ENCODE measurements at places on chromosomes 2 and 18.
A peak's percentile ranks its signal among the peaks of the same experiment; 100 is the strongest.

- no peak for DNase-seq
- peaks cover 4% of the 10 kb centered on the region for H3K27me3 ChIP-seq
- H3K36me3 ChIP-seq = no peaks in the 10 kb centered on the region
- peaks cover 21% of the 10 kb centered on the region for H3K4me1 ChIP-seq
- peak overlapping the region; percentile 7 for H3K4me3 ChIP-seq
Measured at GRCh38 chr2:36172824-36173223, 182.8 kb upstream of the CRIM1 start.

GRCh38 chr2:203025592-203025991 lies 10.9 kb downstream of the NBEAL1 start:
- no peaks in the 10 kb centered on the region for H3K4me1 ChIP-seq
- DNase-seq = no peak
- no peaks in the 10 kb centered on the region for H3K27me3 ChIP-seq
- peaks cover 6% of the 10 kb centered on the region for H3K36me3 ChIP-seq
- H3K27ac ChIP-seq = peak overlapping the region; percentile 14

- peak overlapping the region; percentile 93 for H3K4me3 ChIP-seq
- DNase-seq = peak; percentile 63
- H3K27me3 ChIP-seq = no peaks in the 10 kb centered on the region
- peaks cover 70% of the 10 kb centered on the region for H3K4me1 ChIP-seq
- H3K27ac ChIP-seq = peak overlapping the region; percentile 87
Measured at GRCh38 chr2:675982-676646, 1.1 kb downstream of the TMEM18 start.

DNA sequence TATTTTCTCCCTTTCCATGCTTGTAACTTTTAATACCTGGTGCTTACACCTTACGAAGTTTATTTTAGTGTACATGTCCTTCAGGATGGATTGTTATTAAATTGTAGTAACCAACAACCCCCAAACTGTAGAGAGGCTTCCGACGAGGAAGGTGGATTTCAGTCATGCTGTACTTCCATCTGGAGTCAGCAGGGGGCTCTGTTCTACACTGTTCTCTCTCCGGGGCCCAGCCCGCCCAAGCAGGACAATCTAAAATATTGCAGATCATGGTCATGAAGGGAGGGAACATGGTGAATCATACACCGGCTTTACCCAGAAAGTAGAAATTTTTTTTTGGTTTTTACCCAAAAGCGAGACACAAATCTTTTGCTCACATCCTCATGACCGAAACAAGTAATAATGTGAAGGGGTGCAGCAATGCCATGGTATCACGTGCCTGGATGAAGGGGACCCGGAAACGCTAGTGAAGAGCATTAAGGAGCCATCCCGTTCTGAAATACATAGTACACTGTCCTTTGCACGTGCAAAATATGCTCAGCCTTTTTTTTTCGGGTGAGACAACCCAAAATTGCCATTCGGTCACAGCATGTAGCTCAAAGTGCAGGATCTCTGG lies 884.8 kb downstream of the EPHA4 start:
- no peaks in the 10 kb centered on the region for H3K36me3 ChIP-seq
- peaks cover 3% of the 10 kb centered on the region for H3K27me3 ChIP-seq
- no peaks in the 10 kb centered on the region for H3K4me1 ChIP-seq
- peak; percentile 73 for DNase-seq

DNA sequence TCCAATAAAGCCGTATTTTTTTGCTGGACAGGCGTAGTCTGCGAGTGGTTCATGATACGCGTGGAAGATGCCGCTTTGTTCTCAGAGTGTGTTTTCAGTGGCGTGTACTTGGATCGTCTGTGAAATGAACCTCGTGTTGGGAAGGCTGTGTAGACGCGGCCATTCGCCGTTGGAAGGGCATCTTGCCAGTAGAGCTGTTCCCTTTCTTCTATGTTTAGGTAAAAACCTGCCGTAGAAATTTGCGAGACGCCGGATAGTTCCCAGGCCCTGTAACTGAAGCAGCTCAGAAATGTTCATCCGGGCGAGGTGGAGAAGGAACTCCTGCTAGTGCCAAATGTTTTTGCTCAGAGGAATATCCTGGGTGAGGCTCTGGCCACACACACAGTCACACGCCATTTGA lies 133.6 kb downstream of the NFATC1 start:
- H3K4me1 ChIP-seq = peaks cover 8% of the 10 kb centered on the region
- DNase-seq = no peak
- H3K27me3 ChIP-seq = peaks cover 38% of the 10 kb centered on the region
- H3K27ac ChIP-seq = no peak overlapping the region
- H3K36me3 ChIP-seq = peaks cover 7% of the 10 kb centered on the region

GRCh38 chr18:58535340-58536201 lies 93.3 kb downstream of the ALPK2 start:
- DNase-seq = no peak
- H3K27ac ChIP-seq = peak overlapping the region; percentile 79
- H3K27me3 ChIP-seq = peaks cover 3% of the 10 kb centered on the region
- peaks cover 59% of the 10 kb centered on the region for H3K4me1 ChIP-seq
- H3K36me3 ChIP-seq = no peaks in the 10 kb centered on the region
- no peak overlapping the region for H3K4me3 ChIP-seq

DNA sequence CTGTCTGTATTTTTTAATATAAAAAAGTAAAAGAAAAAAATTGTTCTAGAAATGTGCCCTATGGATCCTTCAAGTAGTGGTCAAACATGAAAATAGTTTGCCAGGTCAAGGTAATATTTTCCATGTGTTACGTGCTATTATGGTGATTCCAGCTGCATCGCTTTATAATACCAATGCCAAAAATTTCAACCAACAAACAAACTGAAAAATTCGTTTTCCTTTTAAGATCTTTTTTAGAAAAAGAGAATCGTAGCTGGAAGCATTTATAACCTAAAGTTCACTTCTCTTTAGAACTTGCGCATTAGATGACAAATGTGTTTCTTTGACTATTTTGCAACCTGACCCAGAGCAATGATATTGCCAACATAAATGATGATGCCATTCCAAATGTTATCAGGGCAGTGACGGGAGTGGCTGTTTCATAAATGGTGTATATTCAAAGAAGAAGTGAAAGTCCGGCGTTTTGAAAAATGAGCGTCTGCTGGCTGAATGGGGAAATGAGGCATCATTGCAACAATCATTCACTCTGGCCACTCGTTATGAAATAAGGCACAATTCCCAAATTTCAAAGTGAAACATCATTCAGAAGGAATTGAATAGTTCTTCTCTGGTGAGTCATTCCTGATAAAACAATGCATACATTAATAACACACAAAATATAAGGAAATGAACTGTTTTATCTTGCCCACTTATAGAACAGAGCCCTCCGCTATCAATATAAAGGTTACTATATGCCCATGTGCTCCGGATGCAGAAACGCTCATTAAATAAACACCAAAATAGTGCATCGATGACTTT lies 297.4 kb downstream of the TGIF1 start:
- no peaks in the 10 kb centered on the region for H3K36me3 ChIP-seq
- no peaks in the 10 kb centered on the region for H3K4me1 ChIP-seq
- peaks cover 3% of the 10 kb centered on the region for H3K27me3 ChIP-seq
- H3K27ac ChIP-seq = no peak overlapping the region

- no peaks in the 10 kb centered on the region for H3K4me1 ChIP-seq
- no peak for DNase-seq
- no peak overlapping the region for H3K4me3 ChIP-seq
- H3K27ac ChIP-seq = no peak overlapping the region
Measured at GRCh38 chr2:196957442-196957841, 30.9 kb upstream of the PGAP1 start.

DNA sequence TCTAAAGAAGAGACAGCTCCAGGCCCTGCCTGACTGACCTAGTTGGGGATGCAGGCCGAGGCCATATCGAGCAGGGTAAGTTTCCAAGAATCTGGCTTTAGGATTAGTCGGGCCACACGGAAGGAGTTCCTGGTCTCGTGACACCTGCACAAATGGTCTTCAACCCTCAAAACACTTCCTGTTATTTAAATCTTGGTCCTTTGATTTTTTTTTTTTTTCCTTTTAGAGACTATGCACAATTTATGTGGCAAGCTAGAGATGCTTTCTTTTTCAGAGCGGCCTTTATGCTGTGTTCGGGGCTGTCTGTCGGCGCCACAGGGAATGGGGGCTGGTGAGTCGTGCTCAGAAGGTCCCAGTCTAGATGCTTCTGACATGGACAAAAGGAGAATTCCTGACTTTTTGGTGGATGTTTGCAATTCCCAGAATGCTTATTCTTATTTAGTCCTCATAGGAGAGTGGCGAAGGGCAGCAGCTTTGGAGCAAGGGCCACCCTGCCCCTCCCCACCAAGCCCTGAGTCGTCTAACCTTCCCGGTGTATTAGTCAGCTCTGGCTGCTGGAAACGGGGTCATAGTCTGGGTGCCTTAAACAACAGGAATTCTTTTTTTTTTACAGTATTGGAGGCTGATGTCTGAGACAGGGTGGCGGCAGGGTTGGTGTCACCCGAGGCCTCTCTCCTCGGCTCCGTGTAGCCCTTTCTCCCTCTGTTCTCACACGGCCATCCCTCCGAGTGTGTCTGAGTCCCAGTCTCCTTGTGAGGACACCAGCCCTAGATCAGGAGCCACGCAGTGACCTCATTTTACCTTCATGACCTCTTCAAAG lies 27.4 kb downstream of the HPCAL1 start:
- H3K27me3 ChIP-seq = peaks cover 13% of the 10 kb centered on the region
- no peak overlapping the region for H3K4me3 ChIP-seq
- DNase-seq = no peak
- H3K4me1 ChIP-seq = peaks cover 55% of the 10 kb centered on the region

- no peak for DNase-seq
- no peak overlapping the region for H3K4me3 ChIP-seq
- peaks cover 50% of the 10 kb centered on the region for H3K36me3 ChIP-seq
- peaks cover 23% of the 10 kb centered on the region for H3K4me1 ChIP-seq
- H3K27ac ChIP-seq = no peak overlapping the region
Measured at GRCh38 chr2:127181851-127182250, 38.2 kb downstream of the CYP27C1 start.

- H3K27ac ChIP-seq = no peak overlapping the region
- H3K4me1 ChIP-seq = no peaks in the 10 kb centered on the region
Measured at GRCh38 chr2:212022966-212023365, 515.6 kb downstream of the ERBB4 start.

GRCh38 chr18:7617738-7618422 lies 50.8 kb downstream of the PTPRM start:
- H3K4me1 ChIP-seq = peaks cover 41% of the 10 kb centered on the region
- DNase-seq = no peak

- H3K27me3 ChIP-seq = peaks cover 3% of the 10 kb centered on the region
- DNase-seq = no peak
- H3K4me1 ChIP-seq = no peaks in the 10 kb centered on the region
- no peak overlapping the region for H3K27ac ChIP-seq
- H3K4me3 ChIP-seq = no peak overlapping the region
Measured at GRCh38 chr18:12474876-12475275, 67.1 kb downstream of the PRELID3A start.

GRCh38 chr2:176612736-176613135 lies 343.5 kb downstream of the MTX2 start:
- peaks cover 5% of the 10 kb centered on the region for H3K4me1 ChIP-seq
- no peak for DNase-seq
- H3K27me3 ChIP-seq = peaks cover 4% of the 10 kb centered on the region
- H3K4me3 ChIP-seq = no peak overlapping the region

GRCh38 chr2:110931648-110932047 lies 189.1 kb upstream of the BCL2L11 start:
- H3K27me3 ChIP-seq = no peaks in the 10 kb centered on the region
- DNase-seq = no peak
- H3K36me3 ChIP-seq = peaks cover 6% of the 10 kb centered on the region
- peaks cover 6% of the 10 kb centered on the region for H3K4me1 ChIP-seq
- H3K4me3 ChIP-seq = no peak overlapping the region
- H3K27ac ChIP-seq = no peak overlapping the region

- peak overlapping the region; percentile 34 for H3K27ac ChIP-seq
- H3K4me1 ChIP-seq = peaks cover 30% of the 10 kb centered on the region
- peaks cover 9% of the 10 kb centered on the region for H3K36me3 ChIP-seq
- peak overlapping the region; percentile 18 for H3K4me3 ChIP-seq
- peaks cover 5% of the 10 kb centered on the region for H3K27me3 ChIP-seq
Measured at GRCh38 chr18:48621815-48622555, 83.2 kb downstream of the CTIF start.

GRCh38 chr2:44934038-44934982 lies 7.2 kb upstream of the SIX3 start:
- H3K27ac ChIP-seq = no peak overlapping the region
- H3K36me3 ChIP-seq = no peaks in the 10 kb centered on the region
- no peak overlapping the region for H3K4me3 ChIP-seq
- no peaks in the 10 kb centered on the region for H3K4me1 ChIP-seq
- no peak for DNase-seq
- peaks cover 98% of the 10 kb centered on the region for H3K27me3 ChIP-seq

DNA sequence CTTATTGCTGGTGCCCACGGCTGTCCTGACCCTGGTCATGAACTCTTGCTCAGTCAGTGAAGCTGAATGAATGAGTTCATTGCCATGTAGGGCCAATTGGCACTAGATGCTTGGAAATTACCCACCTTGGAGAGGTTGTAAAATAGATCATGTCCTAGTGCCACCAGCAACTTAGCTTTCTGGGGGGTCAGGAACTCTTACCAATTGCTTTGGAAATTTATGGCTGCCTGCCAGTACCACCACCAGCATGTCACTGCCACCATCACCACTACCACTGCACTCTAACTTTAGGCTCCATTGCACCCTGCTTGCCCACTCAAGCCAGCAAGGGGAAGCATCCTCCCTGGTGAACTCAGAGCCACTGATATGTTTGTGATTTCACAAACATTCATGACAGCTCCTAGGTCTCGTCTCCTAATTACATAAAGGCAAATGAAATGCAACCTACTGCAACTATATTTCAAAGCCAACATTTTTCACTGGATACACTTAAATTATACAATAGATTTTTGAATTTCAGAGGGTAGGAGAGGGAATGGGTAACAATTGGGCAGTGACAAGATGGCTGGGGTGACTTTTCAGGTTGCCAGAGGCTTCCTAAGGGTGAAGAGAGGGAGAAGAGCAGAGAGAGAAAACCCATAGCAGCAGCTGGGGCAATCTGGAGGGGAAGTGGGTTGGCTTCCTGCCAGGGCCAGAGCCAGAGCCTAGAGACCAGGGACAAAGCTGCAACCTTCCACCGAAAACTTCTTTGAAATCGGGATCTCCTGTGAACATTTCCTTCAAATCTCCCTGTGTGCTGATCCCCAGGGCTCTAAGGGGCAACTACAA lies 3.5 kb upstream of the EMILIN1 start:
- H3K27me3 ChIP-seq = no peaks in the 10 kb centered on the region
- H3K4me1 ChIP-seq = peaks cover 86% of the 10 kb centered on the region
- H3K27ac ChIP-seq = no peak overlapping the region

DNA sequence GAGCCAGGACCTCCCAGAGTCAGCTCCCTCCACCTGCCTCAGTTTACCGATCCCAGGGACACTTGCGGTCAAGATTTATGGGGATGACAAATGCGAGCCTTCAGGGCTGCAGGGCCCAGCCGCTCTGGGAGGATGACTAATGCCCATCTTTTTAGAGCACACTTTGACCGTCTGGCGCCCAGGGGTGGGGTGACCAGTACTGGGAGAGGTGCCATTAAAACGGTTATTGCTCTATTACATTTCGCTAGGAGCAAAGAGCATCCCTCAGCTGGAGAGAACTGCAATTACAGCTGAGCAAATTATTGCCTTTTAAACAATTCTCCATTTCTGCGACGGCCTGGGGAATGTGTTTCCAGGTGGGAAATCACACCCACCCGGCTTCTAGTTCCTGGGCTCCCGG lies 42.6 kb upstream of the HPCAL1 start:
- peaks cover 16% of the 10 kb centered on the region for H3K27me3 ChIP-seq
- H3K27ac ChIP-seq = no peak overlapping the region
- H3K36me3 ChIP-seq = no peaks in the 10 kb centered on the region
- DNase-seq = no peak

- peaks cover 18% of the 10 kb centered on the region for H3K36me3 ChIP-seq
- no peak overlapping the region for H3K4me3 ChIP-seq
- no peak for DNase-seq
- peaks cover 14% of the 10 kb centered on the region for H3K4me1 ChIP-seq
Measured at GRCh38 chr2:135279209-135279608, 227.1 kb downstream of the RAB3GAP1 start.

GRCh38 chr2:41779888-41780287 lies 267.9 kb upstream of the PKDCC start:
- H3K4me1 ChIP-seq = no peaks in the 10 kb centered on the region
- no peak overlapping the region for H3K27ac ChIP-seq
- DNase-seq = no peak
- no peaks in the 10 kb centered on the region for H3K36me3 ChIP-seq
- H3K27me3 ChIP-seq = peaks cover 5% of the 10 kb centered on the region

All from nephron progenitor cell (in vitro differentiated cells).